ENCODE measurements at places on chromosomes 13 and 19. TPM values are rescaled to one million over a fixed set of nuclear protein-coding genes. Genes with fewer than 3 reads are reported as not detected.
A peak's percentile ranks its signal among the peaks of the same experiment; 100 is the strongest.

DNA sequence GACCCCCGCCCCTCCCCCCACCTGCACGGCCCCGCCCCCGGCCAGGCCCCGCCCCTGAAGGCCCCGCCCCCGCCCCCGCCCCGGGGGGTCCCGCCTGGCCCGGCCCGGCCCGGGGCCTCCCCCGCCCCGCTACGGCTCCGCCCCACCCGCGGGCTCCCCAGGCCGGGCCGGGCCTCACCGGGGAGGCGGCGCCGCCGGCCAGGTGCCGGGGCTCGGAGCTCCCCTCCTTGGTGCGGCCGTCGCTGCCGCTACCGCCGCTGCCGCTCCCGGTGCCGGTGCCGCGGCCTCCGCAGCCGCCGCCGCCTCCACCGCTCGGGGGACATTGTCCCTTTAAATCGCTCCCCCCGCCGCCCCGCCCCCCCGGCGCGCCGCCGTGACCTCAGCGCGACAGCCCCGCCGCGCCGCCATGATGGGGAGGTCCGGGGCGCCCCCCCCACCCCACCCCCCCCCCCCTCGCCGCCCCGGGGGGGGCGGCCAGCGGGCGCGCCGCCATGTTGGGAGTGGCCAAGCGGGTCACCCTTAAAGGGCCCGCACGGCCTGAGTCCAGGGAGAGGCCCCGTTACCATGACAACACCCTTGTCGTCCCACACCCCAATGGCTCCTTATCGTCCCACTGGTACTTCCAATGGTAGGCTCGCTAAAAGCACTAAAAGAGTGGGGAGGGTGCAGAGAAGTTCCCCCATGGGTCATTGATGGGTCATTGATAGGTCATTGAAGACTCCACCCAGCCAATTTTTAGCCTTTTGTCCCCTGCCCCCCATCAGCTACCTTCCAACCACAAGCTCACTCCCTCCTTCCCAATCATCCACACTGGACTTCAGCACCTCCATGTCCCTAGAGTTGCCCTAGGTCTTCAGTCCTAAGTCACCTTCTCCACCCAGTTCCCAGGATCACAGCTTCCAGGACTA lies at the start of gene WIZ:
TSS of gene WIZ (minus strand) at position 337 of the 908 bp plus-strand sequence. CDS start 1,649 bp downstream, outside the sequence.
- H3K4me3 ChIP-seq = peak within 1 kb of the TSS; percentile 57
- no peaks in the 10 kb centered on the region for H3K27me3 ChIP-seq
- H3K36me3 ChIP-seq = no peaks in the 10 kb centered on the region
- peaks cover 9% of the 10 kb centered on the region for H3K4me1 ChIP-seq
- peak; percentile 88 for DNase-seq

Gene SMAD9
- 31.0 TPM for total RNA-seq

DNA sequence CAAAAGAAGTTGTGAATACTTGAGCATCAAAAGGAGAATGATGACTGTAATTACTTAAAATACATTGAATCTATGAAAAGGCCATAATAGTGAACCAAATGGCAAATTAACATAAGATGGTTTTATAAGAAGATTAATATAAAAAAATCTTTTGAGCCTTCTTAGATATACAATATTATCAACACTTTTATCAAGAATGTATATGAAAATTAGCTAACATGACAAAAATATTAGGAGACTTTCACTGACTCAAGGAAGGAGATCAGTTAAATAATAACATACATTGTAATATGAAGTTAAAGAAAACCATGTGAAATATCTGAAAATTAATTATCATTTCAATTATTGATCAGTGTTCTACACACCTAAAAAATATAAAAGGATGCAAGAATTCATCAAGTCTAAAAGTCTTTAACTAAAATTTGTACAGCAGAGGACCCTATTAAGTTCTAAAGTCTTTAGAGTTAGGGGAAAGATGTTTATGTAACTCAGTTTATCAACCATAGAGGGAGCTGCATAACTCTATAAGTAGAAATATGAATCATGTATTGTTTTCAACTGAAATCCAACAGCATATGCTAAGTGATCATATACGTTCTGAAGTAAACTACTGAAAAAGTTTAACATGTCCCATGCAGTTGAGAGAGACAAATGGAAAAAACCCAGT lies 756.1 kb upstream of the MIR17HG start:
- H3K4me3 ChIP-seq = no peak overlapping the region
- no peaks in the 10 kb centered on the region for H3K36me3 ChIP-seq
- H3K27ac ChIP-seq = no peak overlapping the region
- H3K4me1 ChIP-seq = no peaks in the 10 kb centered on the region
- H3K27me3 ChIP-seq = no peaks in the 10 kb centered on the region

DNA sequence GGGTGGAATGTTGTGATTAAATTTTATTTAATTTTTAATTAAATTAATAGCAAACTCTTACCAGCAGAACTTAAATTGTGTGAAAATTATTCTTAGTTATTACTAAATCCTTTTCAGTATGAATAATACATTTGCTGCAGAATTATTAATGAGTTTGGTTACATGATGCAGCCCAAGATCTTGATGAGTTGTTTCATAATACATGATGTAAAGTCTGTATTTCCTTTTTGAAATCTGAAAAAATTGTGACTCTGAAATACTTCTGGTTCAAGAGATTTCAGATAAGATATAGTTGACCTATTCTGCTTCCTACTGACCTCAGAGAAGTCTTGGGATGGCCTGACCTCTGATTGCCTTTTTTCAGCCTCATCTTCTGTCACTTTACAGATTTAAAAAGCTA lies 11.1 kb downstream of the SAE1 start:
- DNase-seq = no peak
- H3K4me3 ChIP-seq = no peak overlapping the region
- H3K27ac ChIP-seq = peak overlapping the region; percentile 50
- no peaks in the 10 kb centered on the region for H3K27me3 ChIP-seq

Gene N4BP2L1
- 7.4 TPM for total RNA-seq

DNA sequence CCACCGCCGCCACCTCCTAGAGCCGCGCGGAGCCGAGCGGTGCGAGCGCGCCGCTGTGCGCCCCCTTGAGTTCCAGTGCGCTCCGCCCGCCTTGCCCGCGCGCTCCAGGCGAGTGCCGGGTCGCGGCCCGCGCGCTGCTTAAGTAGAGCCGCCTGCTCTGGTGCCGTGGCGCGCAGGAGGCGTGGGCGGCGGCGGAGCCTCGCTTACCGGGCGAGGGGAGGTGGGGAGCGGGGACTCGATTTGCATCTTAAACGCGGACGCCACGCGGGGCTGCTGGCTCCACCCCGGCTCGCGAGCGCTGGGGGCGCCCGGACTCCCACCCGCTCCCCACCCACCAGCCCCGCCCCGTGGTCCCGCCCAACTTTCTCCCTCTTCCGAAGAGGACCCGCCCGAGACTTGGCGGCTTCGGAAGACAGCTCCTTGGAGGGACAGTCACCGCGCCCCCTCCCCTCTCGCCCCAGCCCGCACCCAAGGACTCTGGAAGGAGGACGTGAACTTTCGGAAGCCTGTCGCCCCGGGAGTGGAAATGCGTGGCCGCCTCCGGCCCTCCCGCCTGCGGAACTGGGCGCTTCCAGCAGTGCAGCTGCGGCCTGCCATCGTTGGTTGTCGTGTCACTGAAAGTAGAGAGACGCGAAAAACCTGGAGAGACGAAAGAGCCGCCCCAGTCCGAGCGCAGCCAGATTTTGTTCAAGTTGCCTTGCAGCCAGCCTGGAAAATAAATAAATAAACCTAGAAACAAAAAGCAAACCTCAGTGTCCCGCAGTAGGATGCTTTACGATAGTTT lies at the start of gene KCTD12:
TSS of gene KCTD12 (minus strand) at position 114 of the 784 bp plus-strand sequence. CDS start 257 bp downstream, outside the sequence.
- peak within 1 kb of the TSS; percentile 94 for H3K27ac ChIP-seq
- H3K36me3 ChIP-seq = no peaks in the 10 kb centered on the region
- no peaks in the 10 kb centered on the region for H3K27me3 ChIP-seq
- DNase-seq = peak; percentile 86

Measured in uterus (tissue), 4 donors.